ENCODE measurements at places on chromosomes 1 and 21.

DNA sequence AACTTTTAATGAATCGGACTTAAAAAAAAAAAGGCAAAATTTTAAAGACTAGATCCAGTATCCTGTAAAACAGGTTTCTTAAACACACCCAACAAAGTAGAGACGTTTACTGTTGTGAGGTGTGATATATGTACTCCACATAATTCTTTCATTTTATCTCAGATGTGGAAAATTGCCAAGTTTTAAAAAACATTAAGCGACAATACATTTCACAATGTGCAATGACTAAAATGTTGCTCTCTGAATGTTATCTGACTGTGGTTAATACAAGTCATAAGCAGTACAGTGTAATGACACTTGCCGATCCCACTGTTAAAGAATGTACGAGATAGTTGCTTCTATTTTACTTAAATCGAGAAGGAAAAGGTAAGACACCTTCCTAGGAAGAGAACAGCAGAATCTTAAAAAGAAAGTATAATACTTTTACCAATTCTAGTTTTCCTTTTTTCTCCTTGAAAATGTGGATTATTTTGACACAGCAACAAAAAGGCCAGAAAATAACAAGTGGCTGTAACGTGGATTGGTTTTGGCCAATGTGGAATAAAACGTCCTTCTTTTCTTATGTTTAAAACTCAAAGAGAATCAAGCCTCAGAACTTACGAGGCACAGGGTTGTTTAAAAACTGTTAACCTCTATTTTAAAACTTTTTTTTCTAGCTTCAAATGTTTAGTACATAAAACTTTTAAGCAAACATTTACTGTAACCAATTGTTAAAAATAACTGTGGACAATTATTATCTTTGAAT is 51.4 kb downstream of the TP53BP2 start:
- no peak for DNase-seq

GRCh38 chr1:165912638-165913037 is 85.2 kb downstream of the UCK2 start:
- DNase-seq, result no peak

DNA sequence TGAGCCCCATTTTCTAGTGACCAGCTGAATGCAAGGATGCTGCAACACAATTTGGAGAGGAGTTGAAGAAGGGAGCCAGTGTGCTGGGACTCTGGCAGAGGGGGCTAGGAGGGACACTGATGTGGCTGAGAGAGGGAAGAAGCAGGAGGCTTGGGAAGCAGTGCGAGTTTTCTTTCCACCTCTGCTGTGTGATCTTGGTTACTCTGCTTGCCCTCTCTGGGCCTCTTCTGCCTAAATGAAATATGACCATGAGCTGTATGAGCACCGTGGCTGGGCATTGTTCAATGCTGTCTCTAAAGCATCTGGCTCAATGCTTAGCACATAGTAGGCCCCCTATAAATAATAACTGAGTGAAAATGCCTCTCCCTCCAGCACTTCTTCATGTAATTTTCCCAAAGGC is 65.3 kb upstream of the PAX7 start:
- no peak for DNase-seq

- no peak for DNase-seq
Observed at GRCh38 chr1:26307363-26307781, 936 bp upstream of the UBXN11 start.

DNA sequence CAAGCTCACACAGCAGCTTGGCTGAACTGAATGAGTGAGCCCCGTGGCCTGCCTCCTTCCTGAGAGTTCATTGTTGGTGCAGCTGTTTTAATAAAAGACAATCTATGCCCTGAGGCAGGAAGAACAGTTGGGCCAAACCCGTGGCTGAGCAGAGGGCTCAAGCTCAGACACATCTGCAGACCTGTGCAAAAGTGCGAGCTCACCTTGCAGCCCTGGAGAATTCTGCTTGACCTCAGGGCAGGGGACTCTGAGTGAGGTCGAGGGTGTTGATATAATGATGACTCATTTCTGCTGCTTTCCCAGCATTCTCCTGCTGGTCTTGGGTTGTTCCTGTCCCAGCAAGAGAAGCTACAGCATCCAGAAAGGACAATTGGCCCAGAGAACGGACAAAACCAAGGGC is 61.0 kb downstream of the ATP5PO start:
- DNase-seq, result no peak
